ENCODE measurements at places on chromosomes 11 and 22. TPM values are rescaled to one million over a fixed set of nuclear protein-coding genes. Genes with fewer than 3 reads are reported as not detected.

Gene TTC28
- total RNA-seq, result 41.4 TPM

Gene PHOX2A
- total RNA-seq, result not detected

Gene MPZL2
- 56.7 TPM for total RNA-seq

Gene MGAT3
- 1.2 TPM for total RNA-seq

Gene UBQLNL
- total RNA-seq, result 0.92 TPM

Gene APOA5
- not detected for total RNA-seq

Gene THY1
- 2.7 TPM for total RNA-seq

Gene TRIM48
- not detected for total RNA-seq

Gene MOGAT2
- 51.9 TPM for total RNA-seq

Gene AGBL2
- 11.7 TPM for total RNA-seq

Gene GDPD5
- total RNA-seq, result 43.2 TPM

Gene OR52H1
- 0.58 TPM for total RNA-seq

Gene GAL3ST1
- total RNA-seq, result 48.4 TPM

All from stomach (tissue), 19 donors.